Non-pigmented ciliary epithelial cell (primary cell): ENCODE measurements at places on chromosomes 13 and 19.

DNA sequence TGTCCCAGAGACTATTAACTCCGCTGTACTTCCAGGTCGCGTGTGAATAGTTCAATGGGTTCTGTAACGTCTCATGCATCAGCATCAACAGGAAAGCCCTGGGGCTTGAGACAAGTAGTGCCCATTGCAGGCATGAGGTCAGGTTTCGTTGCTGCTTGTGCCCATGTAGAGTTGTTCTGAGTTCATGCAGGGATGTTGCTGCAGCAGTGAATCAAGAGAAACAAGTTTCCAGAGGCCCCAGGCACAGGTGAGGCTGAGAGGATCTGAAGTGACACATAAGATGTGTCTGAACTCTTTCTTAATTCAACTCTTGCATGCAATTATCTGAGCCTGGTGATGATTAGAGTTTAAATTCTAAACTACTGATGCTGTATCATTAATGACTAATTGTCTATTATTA is 8.6 kb upstream of the ZNF283 start:
- no peak for DNase-seq

DNA sequence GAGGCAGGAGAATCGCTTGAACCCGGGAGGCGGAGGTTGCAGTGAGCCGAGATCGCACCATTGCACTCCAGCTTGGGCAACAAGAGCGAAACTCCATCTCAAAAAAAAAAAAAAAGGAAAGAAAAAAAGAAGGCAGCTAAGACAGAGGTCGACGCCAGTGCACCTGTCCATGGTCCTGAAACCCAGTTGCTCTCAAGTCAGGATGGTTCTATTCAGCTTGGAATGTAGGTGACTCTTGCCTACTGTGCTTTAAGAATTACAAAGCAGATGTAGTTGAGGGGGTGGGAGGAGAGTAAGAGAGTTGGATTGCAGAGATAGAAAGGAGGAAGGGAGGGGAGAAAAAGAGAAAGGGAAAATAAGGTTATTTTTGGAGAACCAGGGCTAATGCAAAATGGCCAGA is 18.7 kb downstream of the CACNG7 start:
- DNase-seq, result peak; percentile 23

DNA sequence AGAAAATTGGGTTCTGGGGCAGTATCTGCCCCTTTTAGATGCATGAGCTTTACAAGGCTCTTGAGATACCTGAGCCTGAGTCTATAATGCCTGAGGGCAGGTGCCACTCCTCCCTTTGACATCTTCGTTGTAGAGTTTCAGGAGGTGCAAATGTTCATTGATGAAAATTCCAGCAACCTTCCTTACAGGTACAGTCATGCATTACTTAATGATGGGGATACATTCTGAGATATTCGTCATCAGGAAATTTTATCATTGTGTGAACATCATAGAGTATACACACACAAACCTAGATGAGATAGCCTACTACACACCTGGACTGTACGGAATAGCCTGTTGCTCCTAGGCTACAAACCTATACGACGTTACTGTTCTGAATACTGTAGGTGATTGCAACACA is 310.0 kb downstream of the SHISA2 start:
- no peak for DNase-seq

- DNase-seq, result peak; percentile 41
Measured at GRCh38 chr19:11092181-11092538, 2.9 kb downstream of the LDLR start.

- no peak for DNase-seq
Measured at GRCh38 chr13:50421473-50422130, 406.4 kb downstream of the KCNRG start.

DNA sequence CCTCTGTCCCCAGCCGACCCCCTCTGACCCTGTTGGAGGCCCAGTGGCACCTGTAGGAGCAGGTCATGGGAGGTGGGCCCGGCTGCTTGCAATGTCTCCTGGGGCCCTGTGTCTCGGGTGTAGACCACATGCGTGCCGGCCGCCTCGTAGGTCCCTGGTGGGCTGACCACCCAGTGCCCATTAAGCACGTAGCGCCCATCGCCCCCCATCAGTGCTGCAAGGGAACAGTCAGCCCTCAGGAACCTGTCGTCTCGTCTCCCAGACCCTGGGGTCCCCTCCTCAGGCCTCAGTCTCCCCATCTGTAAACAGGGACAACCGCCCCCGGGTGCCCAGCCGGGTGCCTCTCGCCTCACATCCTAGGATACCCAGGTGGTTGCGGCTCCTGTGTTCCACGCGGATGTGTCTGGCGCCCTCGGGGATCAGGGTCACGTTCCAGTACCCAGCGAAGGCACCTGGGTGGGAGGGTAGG is 5.6 kb downstream of the ADAMTSL5 start:
- no peak for DNase-seq
